ENCODE measurements at places on chromosomes 16 and 17.

DNA sequence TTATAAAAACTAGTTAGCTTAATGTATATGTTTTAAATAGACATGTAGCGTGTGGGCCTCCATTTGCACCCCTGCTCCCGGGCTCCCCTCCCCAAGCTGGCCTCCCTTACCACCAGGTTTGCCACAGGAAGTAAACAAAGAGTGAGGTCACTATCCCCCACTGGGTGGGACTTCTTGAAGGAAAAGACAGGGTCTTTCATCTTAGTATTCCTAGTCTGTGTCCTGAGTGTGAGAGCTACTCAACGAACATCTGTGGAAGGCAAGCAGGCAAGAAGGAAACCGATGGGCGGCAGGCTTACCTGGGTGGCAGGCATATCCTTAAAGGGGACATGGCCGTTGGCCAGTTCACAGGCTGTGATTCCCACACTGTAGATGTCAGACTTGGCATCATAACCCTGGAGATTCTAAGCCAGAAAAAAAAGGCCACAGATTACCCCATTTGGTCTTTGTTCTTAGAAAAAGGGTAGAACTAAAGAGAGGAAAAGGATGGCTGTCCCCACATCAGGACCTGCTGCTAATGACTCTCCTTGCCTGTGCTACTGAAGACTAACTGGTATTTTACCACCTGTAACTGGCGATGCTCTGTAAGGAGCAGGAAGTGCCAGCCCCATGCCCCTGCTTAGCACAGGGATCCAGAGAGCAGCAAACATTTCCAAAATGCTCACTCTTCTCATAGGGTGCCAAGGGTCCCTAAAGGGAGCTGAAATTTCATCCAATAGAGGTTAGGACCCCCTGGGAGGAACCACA, 6.6 kb upstream of the LIMD2 start:
- no peak for DNase-seq

DNA sequence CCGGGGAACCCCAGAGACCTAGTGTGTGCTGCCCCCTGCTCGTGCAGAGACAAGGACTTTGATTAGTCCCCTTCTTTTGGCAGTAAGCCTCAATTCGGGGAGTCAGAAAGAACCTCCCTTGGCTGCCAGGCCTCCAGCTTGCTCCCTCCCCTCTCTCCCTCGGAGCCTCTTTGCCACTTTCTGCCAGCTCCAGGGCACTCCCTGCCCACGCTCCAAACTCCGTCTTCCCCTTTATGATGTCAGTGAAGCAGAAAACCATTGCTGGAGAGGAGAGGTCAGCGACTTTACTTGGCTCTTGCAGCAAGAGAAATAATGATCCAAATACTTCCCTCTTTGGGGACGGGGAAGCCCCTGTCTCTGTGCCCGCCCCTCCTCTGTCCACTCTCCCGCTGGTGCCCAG, 28.1 kb downstream of the TTYH2 start:
- DNase-seq = no peak

GRCh38 chr17:4499431-4500190, 930 bp downstream of the SPNS2 start:
- no peak for DNase-seq

GRCh38 chr16:3640207-3640606, 14.3 kb upstream of the DNASE1 start:
- DNase-seq = no peak

DNA sequence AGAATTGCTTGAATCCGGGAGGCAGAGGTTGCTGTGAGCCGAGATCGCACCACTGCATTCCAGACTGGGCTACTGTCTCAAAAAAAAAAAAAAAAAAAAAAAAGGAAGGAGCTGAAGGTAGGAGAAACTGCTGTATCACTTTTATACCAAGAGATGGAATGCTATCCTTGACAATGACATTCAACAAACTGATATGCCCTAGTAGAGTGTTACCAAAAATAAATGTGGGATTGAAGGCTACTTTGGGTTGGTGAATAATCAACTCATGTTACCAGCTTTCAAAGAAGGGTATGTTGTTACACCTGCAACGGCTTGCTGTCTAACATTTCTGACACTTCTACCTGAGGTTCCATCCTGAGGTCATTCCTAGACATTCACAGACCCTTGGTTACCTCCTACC, 84.9 kb downstream of the TEX14 start:
- DNase-seq = no peak

DNA sequence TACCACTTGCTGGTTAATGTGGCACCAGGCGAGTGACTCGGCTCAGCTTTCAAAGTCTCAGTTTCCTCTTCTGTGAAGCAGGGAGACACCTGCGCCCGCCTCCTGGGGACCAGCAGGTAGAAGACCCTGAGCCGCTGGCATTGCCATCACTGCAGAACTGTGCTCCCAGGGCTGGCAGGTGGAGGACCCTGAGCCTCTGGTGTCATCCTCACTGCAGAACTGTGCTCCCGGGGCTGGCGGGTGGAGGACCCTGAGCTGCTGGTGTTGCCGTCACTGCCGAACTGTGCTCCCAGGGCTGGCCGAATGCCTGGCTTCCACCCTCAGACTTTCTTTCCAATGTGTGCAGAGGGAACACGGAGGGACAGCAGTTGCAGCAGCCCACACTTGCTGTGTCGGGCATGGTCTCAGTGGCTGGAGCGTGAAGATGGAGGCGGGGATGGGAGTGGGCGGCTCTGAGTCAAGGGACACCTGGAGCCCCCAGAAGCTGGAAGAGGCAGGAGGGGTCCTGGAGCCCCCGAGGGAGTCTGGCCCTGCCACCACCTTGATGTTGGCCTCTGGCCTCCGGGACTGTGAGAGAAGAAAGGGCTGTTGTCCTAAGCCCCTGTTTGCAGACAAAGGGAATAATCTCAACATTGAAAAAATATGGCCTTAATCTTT, 75.8 kb upstream of the METTL9 start:
- no peak for DNase-seq

DNA sequence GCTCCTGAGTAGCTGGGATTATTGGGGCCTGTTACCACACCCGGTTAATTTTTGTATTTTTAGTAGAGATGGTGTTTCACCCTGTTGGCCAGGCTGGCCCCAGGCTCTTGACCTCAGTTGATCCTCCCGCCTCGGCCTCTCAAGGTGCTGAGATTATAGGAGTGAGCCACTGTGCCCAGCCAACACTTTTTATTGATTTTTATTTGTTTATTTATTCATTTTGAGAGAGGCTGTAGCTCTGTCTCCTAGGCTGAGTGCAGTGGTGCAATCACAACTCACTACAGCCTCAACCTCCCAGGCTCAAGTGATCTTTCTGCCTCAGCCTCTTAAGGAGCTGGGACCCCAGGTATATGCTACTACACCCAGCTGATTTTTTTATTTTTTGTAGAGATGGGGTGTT, 54.7 kb downstream of the TNRC6A start:
- no peak for DNase-seq

- DNase-seq = no peak
Observed at GRCh38 chr17:65155622-65156021, 18.5 kb downstream of the RGS9 start.

GRCh38 chr16:50246299-50247122, 19.8 kb upstream of the ADCY7 start:
- DNase-seq = no peak

DNA sequence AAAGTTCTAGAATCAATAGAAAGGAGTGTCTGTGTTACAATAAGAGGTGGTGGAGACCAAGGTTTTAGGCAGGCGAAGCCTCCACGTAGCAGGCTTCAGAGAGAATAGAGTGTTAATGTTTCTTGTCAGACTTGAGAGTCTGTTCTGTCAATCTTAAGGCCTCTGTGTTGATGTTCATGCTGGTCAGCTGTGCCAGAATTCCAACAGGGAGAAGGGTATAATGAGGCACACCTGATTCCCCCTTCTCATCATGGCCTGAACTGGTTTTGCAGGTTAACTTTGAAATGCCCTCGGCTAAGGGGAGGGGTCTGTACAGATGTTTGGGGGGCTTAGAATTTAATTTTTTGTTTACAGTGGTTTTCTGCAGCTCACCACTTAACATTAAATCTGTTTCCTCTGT, 46.0 kb downstream of the RNF112 start:
- DNase-seq = no peak

GRCh38 chr16:23527961-23528643, 17.8 kb upstream of the GGA2 start:
- no peak for DNase-seq

- no peak for DNase-seq
Observed at GRCh38 chr17:1224330-1224729, 44.5 kb upstream of the ABR start.

DNA sequence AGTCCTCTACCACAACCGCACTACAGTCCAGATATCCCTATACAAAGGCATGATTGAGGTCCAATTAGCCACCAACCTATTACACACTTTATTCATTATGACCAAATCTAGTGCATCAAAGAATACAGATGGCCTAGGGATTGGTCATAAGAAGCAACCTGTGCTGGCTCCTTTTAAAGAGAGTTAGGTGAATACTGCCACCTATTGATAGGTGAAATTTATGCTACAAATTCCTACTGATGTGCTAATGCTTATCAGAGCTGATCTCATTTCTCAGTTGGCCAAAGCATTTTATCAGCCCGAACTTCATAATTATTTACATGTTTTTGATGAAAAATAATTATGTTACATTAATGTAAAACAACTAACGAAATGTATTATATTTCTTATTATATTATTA, 166.3 kb downstream of the ANKFN1 start:
- no peak for DNase-seq

DNA sequence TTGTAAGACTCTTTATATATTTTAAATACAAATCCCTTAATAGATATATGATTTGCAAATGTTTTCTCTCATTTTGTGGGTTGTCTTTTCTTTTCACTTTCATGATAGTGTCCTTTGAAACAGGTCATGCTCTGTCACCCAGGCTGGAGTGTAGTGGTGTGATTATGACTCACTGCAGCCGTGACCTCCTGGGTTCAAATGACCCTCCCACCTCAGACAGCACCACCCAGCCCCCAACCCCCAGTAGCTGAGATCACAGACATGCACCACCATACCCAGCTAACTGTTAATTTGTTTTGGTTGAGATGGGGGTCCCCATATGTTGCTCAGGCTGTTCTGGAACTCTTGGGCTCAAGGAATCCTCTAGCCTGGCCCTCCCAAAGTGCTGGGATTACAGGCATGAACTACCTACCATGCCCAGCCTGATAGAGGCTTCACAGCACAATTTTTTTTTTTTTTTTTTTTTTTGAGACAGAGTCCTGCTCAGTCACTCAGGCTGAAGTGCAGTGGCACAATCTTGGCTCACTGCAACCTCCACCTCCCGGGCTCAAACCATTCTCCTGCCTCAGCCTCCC, 18.5 kb upstream of the TMIGD1 start:
- DNase-seq = no peak

- DNase-seq = no peak
Observed at GRCh38 chr17:22304667-22305303, 612.5 kb downstream of the KCNJ18 start.

GRCh38 chr16:1762196-1762878, 9.0 kb downstream of the NME3 start:
- DNase-seq = no peak

DNA sequence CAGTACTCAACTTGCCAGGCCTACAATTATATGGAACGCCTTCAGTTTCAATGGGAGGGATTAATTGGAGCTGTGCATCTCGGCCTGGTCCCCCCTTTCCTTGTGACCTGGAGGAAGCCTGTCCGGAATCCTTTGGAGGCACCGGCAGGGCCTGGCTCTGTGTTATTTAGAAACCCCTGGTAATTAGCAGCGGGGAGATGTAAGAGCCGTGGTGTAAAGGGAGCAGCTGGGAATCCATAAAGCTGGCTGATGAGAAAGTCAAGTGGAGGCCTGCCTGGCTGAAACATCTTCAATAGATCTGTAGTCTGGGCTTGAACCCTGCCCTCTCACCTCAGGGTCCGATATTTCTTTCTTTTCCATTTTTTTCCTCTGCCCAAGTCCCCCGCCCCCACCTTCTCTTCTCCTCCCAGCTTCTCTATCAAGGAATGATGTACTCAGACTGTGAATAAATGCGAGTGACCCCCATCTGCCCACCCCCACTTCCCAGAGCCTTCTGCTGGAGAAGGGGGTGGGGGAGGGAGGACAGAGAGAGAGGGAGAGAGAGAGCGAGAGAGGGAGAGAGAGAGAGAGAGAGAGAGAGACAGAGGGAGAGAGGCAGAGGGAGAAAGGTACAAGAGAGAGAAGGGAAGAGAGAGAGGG, 495.5 kb upstream of the ZFHX3 start:
- no peak for DNase-seq

- no peak for DNase-seq
Observed at GRCh38 chr17:33205552-33205951, 87.5 kb downstream of the ASIC2 start.

GRCh38 chr16:79437764-79438751, 162.5 kb downstream of the MAF start:
- DNase-seq = no peak

DNA sequence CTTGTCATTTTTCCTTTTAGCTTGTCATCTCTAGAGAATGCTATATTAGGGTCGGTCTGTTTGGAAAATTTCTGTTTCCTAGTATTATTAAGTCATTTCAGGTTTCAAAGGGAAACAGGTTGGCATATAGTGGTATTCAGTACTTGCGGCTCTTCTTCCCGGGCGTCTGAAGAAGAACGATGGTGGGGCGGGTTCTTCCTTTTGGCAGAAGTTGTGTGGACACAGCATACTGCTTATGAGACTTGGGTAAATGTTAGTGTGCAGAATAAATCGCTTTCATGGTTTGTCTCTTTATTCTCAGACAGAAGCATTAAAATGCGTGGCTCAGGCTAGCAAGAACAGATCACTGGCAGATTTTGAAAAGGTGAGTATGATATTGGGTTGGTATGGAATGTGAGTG, 9.6 kb upstream of the CDK5R1 start:
- DNase-seq = no peak

GRCh38 chr16:80938004-80938878, 68.4 kb downstream of the CMC2 start:
- DNase-seq = no peak

DNA sequence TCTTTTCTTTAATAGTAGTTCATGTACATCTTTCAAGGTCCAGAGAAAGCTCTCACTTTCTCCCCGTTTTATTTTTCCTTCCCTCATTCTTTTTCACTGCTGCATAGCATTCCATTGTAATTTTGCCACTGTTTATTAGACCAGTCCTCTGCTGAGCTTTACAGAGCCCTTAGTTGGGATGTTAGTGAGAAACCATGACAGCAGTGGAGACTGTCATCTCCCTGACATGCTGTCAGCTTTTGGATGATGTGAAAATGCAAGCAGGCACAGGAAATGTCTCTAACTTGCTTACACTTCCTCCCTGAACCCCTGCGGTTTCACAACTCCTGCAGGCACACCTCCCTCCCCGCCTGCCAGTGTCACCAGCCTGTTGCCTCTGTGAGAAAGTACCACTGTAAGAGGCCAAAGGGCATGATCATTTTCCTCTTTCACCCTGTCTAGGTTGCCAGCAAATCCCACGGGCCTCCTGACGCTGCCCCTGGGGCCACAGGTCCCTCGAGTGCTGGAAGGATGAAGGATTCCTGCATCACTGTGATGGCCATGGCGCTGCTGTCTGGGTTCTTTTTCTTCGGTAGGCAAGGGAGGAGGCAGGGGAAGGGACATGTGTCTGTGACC, at the start of gene ITGAL:
ITGAL (plus strand) TSS at position 415 of the 615 bp plus-strand sequence; CDS start at position 511, 96 bp downstream.
- peak; percentile 69 for DNase-seq

All from GM18507 (cell line).